ENCODE measurements at places on chromosomes 2 and 18.

GRCh38 chr2:238801791-238802190 is 46.1 kb upstream of the TWIST2 start:
- no peak for DNase-seq

- no peak for DNase-seq
Measured at GRCh38 chr2:157194097-157194688, 63.3 kb upstream of the GALNT5 start.

- no peak for DNase-seq
Measured at GRCh38 chr2:240505910-240506309, 51.9 kb downstream of the ANKMY1 start.

- no peak for DNase-seq
Measured at GRCh38 chr2:129011466-129012061, 692.9 kb upstream of the HS6ST1 start.

DNA sequence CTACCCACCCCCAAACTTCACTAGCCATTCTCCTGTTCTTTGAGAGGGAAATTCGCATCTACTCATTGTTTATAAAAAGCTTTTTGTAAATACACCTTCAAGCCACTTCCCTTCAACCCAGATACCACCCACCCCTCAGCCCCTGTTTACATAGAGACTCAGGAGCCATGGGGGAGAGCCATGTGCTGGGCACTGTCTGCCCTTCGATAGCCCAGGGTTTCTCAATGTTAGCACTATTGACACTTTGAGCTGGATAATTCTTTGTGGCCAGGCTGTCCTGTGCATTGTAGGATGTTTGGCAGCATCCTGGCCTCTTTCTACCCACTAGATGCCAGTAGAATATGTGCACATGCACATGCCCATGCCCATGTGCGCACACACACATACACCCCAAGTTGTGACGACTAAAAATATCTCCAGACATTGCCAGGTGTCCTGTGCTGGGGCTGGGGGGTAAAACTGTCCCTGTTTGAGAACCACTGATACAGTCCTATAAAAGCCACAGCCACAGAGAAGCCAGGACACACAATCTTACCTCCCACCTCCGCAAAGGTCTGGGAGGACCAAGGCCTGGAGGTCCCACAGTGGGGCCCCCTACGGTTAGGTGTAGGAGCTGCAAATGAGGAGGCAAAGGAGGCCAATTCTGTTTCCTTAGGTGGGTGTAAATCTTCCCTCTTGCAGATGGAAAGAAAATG is 44.5 kb upstream of the ASPRV1 start:
- DNase-seq: no peak

- DNase-seq: no peak
Measured at GRCh38 chr2:175981551-175981950, 20.5 kb downstream of the LNPK start.

DNA sequence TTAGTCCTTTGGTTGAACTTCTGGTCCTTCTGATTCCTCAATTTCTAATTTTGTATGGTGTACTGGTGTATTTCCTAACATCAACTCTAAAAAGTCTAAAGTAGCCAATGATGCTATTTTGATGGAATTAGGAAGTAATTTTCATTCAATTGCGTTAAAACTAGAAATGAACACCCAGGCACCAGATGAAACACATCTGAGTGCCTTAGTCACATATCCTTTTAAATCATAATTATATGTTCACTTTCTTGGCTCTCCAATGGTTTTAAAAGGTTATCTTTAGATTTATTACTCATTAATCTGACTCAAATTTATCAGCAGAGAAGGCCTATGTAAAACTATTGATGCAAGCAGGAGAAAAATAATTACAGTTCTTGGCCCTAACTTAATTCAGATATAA is 119.7 kb downstream of the GAREM1 start:
- DNase-seq: no peak

GRCh38 chr2:161915121-161915520 is 158.9 kb downstream of the DPP4 start:
- no peak for DNase-seq

- DNase-seq: no peak
Measured at GRCh38 chr2:237725661-237726060, 72.9 kb upstream of the RBM44 start.

DNA sequence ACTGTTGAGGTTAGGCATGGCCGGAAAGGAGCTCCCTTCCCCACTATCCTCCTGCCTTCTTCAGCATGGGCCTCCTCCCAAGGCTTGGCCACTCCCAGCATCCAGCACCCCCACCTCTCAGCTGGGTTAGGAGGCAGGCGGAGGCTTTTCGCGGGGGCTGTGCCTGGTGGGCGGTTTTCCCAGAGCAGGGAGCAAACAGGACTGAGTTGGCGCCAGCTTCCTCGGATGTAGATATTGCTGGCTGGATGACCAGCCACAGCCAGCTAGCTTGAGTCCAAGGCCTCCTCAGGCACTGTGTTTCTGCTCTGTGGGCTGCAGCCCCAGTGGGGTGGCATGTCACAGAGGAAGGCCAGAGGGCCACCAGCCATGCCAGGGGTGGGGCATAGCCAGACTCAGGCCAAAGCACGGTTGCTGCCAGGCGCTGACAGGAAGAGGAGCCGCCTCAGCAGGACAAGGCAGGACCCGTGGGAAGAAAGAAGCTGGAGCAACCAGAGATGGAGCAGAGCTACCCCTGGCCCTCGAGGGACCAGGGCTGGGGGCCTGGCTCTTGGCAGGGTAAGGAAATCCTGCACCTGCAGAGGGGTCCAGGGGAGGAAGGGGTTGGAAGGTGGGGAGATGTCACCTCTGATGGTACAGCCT is at the start of gene TCF23:
Gene TCF23 (plus strand): TSS at position 204 of the 639 bp plus-strand sequence. CDS start 130 bp downstream, at position 334.
- DNase-seq: no peak

DNA sequence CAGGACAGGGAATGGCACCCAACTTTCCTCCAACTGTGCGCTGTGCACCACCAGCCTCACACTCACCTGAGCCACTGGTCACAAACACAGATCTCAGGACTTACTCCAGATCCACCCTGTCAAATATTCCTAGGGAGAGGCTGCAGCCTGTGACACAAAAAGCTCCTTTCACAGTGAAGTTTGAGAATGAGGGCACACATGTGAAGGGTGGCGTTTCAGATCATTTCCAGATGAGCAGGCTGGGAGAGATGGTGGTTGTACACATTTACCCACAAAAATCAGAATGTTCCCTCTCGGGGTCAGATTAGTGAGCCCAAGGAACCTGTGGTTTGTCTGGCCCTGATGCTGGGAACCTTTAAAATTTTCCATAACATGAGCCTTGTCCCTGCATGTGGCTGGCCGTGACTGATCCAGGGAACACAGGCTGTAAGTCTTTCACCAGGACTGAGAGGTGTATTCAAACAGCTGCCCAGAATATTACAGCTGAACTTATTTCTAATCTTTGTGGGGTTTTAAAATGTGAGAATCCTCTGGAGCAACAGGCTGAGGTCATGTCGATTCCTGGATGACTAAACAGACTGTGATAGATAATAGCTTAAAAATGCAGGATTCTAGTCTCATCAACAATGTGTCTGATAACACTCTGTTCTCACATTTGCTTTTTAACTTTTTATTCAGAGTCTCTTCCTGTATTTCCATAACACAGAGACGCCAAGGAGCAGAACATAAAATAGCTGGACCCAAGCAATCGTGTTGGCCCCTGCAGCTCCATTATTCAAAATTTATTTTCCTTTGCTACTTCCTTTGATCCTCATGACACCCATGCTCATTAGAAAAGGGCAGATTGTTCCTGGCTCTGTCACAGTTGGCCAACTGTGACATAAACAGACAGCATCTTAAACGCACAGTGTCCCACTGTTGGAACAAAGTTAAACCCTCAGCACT is 35.5 kb downstream of the IL1R2 start:
- no peak for DNase-seq

DNA sequence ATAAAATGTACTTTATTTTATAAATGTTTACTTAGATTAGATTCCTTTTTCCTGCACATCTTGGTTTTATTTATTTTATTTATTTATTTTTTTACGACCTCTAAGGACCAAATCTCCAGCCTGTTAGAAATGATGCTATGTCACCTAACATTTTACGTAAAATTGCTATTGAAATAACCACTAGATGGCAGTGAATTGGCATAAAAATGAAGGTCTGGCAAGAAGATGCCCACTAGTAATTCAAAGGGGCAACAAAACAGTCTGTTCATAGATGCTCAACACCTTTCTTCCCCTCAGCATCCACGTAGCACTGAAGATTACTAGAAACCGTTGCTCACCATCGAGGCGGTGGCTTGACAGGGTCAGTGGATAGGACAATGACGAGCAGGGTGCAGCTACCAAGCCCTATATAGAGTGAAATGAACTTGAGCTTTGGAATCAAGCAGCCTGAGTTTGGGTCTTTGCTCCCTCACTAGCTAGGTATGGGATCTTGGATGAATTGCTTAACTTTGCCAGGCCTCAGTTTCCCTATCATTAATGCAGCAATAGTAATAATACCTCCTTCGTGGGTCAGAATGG is 128.7 kb upstream of the L3MBTL4 start:
- no peak for DNase-seq

- DNase-seq: no peak
Measured at GRCh38 chr2:230715201-230715600, 2.6 kb downstream of the CAB39 start.

DNA sequence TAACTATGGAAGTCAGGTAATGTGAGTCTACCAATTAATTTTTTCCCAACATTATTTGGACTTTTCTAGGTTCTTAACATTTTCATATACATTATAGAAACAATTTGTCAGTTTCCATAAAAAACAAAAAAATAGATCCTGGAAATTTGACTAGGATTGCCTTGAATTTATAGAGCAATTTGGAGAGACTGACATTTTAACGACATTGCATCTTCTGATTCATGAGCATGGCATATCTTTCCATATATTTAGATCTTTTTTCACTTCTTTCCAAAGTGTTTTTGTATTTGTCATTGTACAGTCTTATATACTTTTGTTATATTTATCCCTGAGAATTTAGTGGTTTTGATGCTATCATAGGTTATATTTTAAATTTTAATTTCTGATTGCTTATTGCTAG is 42.0 kb downstream of the ANKRD12 start:
- no peak for DNase-seq

DNA sequence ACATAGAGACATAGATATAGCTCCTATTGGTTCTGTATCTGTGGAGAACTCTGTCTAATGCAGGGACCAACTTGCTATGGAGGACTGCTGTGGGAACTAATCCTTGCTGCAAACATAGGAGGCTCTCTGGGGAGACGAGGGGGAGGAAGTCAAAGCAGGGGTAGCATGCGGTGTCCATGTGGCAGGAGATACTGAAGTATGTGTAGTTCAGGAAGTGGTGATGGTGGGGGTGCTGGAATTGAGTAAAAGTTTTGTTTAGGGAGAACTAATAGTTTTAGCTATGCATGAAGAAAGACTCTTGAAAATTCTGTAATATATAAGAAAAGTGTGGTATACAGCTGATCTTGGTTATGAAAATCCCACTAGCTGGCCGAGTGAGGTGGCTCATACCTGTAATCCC is 62.0 kb downstream of the ANKRD44 start:
- DNase-seq: no peak

GRCh38 chr2:8677646-8678592 is 3.9 kb upstream of the ID2 start:
- DNase-seq: no peak

- DNase-seq: no peak
Measured at GRCh38 chr18:5585653-5586052, 41.9 kb upstream of the EPB41L3 start.

DNA sequence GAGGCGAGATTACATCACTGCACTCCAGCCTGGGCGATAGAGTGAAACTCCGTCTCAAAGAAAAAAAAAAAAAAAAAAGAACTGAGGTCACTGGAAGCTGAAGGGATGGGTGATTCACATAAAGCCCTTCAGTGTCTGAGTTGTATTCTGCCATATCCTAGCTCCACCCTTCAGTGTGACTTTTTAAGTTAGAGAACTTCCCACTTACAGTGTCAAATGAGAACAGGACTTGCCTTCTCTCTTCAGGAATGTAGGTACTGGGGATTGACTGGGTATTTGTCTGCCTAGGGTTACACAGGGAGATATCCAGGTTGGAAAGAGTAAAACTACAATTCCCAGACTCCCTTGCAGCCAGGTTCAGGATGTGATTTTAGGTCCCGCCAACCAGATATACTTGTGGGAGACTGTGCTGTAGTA is 37.9 kb downstream of the EHD3 start:
- no peak for DNase-seq

GRCh38 chr2:191593622-191594385 is 84.1 kb upstream of the NABP1 start:
- no peak for DNase-seq

- no peak for DNase-seq
Measured at GRCh38 chr2:32647180-32647651, 19.4 kb downstream of the TTC27 start.

DNA sequence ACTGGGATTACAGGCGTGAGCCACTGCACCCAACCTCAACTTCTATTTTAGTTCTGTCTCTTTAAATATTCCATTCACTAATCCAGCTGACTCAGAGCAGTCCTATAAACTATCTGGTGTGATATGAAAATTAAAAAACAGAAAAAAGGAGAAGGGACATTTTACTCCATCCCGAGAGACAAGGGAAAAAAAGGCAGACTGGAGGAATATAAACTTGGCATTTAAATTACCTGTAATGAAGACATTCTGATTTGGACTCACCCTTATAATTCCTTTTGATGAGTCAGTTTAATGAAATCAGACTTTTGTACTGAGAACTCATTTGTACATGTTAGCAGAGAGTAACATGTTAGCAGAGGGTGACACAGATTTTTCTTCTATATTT is 74.8 kb upstream of the RIOK3 start:
- no peak for DNase-seq

DNA sequence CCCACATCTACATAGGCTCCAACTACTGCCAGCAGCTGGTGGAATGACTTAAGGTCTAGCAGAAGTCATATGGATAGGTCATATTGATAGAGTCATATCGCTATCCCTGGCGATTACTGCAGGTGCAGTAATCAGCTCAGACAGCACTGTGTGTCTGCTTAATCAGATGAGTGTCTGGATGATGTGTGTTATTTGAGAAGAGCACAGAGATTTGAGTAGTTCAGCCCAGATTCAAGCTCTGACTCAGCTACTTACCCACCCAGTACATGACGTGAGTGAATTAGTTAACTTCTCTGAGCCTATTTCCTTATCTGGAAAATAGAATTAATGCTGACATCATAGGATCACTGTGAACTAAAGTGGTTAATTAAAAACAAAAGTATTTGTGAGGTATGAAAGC is 78.9 kb downstream of the EHD3 start:
- no peak for DNase-seq

- no peak for DNase-seq
Measured at GRCh38 chr2:186592137-186592875, 2.5 kb downstream of the ITGAV start.

DNA sequence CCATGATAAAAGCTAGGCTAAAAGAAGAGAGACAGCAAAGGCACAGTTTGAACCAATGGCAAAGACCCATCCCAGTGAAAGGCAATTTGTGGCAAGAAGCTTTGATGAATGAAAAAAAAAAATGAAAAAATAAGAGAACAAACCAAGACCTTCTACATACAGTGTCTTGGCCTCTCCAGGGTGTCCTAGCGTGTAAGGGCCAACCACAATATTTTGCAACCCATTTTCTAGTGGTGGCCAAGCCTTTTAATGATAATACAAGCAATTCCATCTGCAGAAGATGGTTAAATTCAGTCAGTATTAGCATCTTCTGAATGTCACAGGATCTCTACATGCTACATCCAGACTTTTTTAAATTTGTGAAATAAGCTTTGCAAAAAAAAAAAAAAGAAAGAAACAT is 270.4 kb downstream of the LRATD1 start:
- no peak for DNase-seq
